ENCODE measurements at places on chromosomes 5 and 9. TPM values are rescaled to one million over a fixed set of nuclear protein-coding genes. Genes with fewer than 3 reads are reported as not detected.

DNA sequence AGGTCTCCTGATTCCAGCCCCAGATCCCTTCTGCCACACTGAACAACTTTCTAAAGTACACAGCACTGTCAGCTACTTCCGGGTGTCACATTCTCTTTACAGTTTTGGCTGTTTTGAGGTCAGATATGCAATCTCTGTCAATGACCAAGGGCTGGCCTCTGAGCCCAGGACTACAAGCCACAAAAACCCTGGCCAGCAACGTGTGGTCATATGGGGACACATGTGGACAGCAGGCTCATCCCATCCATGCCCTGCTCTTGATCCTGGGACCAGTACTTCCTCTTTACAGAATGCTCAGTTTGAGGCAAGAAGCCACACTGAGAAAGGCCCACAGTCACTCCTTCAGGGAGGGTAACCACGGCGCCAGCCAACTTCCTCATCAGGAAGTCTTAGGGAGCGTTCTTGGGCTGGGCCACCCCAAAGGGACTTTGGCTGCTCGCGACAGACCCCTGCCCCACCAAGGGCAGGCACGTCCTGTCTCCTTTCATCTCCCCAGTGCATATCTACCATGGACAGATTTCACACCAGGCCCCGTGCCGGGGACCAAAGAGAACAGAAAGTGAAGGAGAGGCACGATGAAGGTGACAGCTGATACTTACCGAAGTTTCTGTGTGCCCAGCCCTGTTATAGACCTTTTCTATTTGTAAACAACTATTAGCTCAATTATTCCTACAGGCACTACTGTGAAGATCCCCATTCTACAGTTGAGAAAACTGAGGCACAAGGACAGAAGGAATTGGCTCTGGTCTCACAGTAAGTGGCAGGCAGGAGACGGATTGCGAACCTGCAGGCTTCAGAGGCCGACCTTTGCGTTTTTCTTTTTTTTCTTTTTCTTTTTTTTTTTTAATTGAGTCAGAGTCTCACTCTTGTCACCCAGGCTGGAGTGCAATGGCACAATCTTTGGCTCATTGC, 37.3 kb downstream of the STK10 start:
- DNase-seq: no peak

HBEGF gene
- total RNA-seq: 25.6 TPM

- DNase-seq: no peak
Observed at GRCh38 chr5:116271446-116272025, 186.7 kb downstream of the COMMD10 start.

GRCh38 chr5:69103521-69103920, 9.7 kb downstream of the SLC30A5 start:
- no peak for DNase-seq

DNA sequence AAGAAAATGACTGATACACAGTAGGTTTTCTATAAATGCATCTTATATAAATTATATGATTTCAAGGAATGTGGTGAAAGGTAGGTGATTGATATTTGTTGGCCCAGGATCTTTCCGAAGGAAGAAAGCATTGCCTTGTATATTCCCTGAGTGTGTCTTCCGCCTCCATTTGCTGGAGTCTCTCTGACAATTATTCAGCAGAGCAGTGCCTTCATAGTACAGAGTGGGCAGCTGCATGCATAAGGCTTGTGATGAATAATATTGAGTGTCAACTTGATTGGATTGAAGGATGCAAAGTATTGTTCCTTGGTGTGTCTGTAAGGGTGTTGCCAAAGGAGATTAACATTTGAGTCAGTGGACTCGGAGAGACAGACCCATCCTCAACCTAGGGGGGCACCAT, 58.5 kb downstream of the CETN3 start:
- DNase-seq: no peak

- DNase-seq: no peak
Observed at GRCh38 chr9:136543830-136544547, 1.9 kb downstream of the NOTCH1 start.

DNA sequence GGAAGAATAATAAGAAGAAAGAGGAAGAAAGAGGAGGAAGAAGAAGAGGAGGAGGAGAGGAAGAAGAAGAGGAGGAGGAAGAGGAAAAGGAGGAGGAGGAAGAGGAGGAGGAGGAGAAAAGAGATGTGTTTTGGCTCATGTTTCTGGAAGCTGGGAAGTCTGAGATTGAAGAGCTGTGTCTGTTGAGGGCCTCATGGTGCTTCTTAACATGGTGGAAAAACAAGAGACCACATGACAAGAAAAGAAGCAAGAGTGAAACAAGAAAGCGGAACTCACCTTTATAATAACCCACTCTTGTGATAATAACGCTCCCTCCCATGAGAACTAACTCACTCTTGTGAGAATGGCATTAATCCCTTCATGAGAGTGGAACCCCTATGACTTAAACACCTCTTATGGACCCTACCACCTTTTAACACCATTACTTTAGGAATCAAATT, 36.1 kb upstream of the RANBP6 start:
- DNase-seq: no peak

- no peak for DNase-seq
Observed at GRCh38 chr5:17477043-17477442, 21.0 kb upstream of the TAF11L2 start.

GRCh38 chr9:86660146-86660943, 287.0 kb downstream of the GAS1 start:
- DNase-seq: no peak

- DNase-seq: no peak
Observed at GRCh38 chr9:38233343-38233742, 159.2 kb upstream of the ALDH1B1 start.

ADRA1B gene
- total RNA-seq: 4.0 TPM

DNA sequence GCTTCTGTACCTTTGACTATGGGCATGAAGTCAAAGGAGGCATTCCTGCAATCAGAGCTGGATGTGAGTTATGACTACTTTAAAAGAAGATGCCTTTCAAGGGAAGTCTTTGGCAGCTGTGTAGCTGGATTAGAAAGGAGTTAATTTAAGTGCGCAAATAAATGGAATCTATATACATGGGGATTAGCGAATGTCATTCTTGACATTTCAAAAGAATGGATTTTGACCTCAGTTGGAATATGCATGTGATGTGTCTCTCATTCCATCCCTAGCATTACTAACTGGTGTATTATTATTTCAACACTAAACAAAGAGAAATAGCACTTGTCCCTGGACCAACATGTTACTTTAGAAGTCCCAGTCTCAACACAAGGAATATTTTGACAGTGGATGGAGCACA, 359.6 kb upstream of the SLC24A2 start:
- no peak for DNase-seq

DNA sequence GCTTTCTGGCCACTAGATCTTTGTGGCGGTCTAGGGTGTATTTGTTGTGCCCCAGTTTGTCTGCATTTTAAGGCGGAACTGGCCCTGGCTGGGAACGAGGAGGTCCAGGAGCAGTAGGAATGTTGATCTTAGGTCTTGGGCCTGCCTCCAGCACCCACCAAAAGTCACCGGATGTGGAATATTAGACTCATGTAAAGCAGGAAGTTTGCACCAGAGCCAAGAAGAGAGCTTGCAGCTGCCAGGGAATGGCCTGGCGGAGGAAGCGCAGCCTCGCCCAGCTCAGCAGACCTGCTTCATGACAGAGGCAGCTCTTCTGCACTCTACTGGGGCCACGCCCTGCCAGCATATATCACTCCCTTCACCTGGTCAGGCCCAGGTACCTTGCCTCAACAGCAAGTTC, 3.3 kb downstream of the GPX3 start:
- DNase-seq: no peak

NXNL2 gene
- total RNA-seq: 3.1 TPM

DNA sequence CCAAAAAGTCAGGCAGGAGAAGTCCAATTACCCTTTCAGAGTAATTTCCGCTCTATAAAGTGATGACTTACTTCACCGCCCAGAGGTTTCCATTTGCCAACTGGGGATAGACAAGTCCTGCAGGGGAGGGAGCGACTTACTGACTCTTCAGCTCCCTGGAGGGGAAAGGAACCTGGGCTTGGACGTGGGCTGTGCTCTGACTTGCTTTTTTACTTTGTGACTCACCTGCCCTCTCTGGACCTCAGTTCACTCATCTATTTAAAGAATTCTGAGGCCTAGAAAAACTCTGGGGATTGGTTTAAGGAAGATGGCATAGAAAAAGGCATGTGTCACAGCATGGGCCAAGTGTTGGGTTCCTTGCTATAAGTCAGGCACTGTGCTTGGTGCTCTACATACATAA, 180.4 kb upstream of the TRIM32 start:
- DNase-seq: no peak

DNA sequence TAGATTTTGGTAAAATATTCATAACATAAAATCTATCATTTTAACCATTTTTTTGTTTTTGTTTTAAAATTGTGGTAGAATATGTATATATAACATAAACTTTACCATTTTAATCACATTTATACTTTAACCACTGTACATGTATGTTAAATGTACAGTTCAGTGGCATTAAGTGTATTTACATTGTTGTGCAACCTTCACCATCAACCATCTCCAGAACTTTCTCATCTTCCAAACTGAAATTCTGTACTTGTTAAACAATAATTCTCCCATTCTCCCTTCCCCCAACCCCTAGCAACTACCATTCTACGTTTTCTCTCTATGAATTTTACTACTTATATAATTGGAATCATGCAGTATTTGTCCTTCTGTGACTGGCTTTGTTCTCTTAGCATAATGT, 11.6 kb downstream of the ANKHD1 start:
- DNase-seq: no peak

DNA sequence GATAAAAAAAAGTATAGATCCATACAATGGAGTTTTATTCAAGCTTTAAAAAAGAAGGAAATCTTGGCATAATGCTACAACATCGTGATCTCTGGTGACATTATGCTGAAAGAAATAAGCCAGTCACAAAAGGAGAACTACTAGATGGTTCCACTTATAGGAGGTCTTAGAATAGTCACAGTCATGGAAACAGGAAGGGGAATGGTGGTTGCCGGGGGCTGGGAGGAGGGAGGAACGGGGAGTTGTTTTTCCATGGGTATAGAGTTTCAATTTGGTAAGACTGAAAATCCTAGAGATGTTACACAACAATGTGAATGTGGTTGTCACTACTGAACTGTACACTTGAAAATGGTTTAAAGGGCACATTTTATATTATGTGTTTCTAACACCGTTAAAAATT, 94.5 kb downstream of the CFAP90 start:
- DNase-seq: no peak

GRCh38 chr9:74728176-74728575, 159.5 kb downstream of the TRPM6 start:
- no peak for DNase-seq

DNA sequence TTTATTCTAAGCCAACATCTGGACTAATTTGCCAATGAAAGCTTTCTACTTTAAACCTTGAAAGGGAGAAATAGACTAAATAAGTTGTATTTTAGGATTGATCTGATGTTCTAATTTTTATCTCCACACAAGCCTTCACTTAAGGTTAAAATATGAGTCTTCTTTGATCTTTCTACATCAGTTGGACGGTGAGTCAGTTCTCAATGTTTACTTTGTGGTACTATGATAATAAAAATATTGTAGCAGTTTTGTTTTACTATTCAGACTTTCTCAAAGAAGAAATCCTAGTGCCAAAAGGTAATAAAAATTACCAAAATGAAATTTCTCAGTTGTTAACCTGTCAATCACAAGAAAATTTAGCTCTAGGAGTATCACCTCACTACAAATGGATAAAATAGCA, 203.5 kb upstream of the RGMB start:
- DNase-seq: no peak

- DNase-seq: no peak
Observed at GRCh38 chr9:133490201-133490681, 11.3 kb upstream of the SLC2A6 start.

- DNase-seq: no peak
Observed at GRCh38 chr9:4366591-4367330, 66.9 kb upstream of the GLIS3 start.

SLC12A2 gene
- total RNA-seq: 14.2 TPM
